ENCODE measurements at places on chromosomes 7 and 10.
A peak's percentile ranks its signal among the peaks of the same experiment; 100 is the strongest.

DNA sequence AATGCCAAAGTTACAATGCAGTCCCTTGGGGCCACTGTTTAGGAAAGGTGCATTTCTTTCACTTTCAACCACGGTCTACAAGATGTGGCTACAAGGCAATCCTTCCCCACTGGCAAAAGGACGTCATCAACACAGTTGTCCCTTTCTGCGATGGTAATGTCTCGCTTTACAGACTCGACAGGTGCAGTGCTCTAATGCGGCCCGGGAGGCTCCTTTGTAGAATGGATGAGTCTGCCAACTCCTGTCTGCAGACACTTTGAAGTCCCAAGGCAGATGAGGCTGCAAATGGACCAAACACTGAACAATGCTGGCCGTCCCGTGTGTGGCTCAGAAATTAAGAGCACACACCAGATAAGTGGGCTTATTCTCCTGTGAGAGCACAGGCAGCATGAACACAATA lies 133.7 kb downstream of the PIP4K2A start:
- DNase-seq: no peak

- DNase-seq: no peak
Observed at GRCh38 chr10:34166354-34166753, 648.7 kb downstream of the PARD3 start.

GRCh38 chr7:111647881-111648280 lies 85.6 kb upstream of the IMMP2L start:
- DNase-seq: peak; percentile 44

DNA sequence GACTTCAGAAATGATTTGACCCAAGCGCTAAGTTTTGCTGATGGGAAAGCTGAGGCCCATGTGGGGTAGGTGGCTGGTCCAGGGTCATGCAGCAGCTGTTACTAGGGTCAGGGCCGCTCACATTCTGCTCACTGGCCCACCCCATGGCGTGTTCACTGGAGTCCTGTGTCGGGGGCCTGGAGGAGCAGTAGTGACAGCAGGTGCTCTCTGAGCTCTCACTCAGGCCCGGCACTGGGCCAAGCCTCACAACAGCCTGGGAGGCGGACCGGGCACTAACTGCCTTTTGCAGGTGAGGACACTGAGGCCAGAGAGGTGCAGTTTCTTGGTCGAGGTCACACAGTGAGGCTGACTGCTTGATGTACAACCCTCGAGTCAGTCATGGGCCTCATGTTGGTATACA lies 82.7 kb downstream of the GLRX3 start:
- no peak for DNase-seq

DNA sequence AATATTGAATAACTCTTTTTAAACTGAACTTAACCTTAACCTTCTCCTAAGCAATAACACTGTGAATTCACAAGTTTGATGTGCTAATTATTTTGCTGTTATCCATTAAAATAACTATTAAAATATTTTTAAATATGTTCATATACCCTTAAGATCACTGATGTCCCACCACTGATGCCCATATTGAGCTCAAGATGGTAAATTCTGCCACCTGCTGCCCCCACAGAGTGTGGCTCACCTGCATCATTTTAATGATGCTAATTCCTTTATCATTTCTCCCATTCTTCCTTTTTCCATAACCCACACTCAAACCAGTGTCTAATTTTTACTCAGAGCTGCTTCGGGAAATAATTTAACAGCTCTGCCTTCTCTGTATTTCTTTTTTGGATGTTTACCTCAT lies 82.3 kb upstream of the ARID5B start:
- DNase-seq: no peak

- DNase-seq: no peak
Observed at GRCh38 chr7:111933609-111934008, 272.6 kb downstream of the DOCK4 start.

GRCh38 chr10:91590904-91591796 lies 41.7 kb downstream of the PPP1R3C start:
- no peak for DNase-seq

DNA sequence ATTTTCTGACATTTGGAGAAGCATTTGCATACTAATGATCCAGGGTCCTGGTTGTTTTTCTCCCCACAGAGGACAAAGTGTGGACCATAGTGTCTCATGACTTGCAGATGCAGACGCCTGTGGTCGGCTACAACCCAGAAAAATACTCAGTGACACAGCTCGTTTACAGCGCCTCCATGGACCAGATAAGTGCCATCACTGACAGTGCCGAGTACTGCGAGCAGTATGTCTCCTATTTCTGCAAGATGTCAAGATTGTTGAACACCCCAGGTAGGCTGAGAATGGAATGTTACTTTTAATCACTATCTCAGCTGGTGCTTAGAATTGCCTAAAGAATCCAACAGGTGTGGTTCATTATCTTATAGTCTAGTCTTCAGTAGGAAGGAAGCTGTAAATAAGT lies 951.5 kb upstream of the C7orf33 start:
- no peak for DNase-seq

DNA sequence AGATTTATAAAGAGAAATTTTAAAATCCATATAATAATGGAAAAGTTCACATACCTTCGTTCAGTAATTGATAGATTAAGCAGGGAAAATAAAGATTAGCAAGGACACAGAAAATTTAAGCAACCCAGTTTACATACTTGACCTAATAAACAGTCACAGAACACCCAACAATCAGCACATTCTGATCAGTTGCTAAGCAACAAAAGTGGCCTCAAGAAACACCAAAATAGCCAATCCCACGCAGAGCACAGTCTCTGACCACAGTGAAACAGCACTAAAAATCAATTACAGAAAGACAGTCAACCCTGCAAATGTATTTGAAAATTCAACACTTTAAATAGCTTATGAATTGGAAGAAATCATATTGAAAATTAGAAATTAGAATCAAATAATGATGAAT lies 39.3 kb upstream of the DRGX start:
- no peak for DNase-seq

DNA sequence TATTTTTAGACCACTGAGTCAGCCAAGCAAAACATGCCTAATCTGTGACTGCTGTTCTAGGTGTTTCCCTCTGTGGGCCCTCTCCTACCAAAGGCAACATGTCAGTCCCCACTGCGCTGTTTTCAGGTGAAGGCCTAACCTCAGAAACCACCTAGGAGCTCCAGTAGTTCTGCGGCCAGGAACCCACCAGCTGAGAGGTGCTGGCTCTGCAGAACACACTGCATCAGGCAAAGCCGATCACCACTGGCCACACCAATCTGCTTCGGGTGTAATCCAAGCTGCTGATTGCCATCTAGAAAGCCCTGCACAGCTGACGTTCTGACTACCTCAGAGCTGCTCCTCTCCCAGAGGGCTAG lies 14.9 kb downstream of the CAMK2G start:
- no peak for DNase-seq

DNA sequence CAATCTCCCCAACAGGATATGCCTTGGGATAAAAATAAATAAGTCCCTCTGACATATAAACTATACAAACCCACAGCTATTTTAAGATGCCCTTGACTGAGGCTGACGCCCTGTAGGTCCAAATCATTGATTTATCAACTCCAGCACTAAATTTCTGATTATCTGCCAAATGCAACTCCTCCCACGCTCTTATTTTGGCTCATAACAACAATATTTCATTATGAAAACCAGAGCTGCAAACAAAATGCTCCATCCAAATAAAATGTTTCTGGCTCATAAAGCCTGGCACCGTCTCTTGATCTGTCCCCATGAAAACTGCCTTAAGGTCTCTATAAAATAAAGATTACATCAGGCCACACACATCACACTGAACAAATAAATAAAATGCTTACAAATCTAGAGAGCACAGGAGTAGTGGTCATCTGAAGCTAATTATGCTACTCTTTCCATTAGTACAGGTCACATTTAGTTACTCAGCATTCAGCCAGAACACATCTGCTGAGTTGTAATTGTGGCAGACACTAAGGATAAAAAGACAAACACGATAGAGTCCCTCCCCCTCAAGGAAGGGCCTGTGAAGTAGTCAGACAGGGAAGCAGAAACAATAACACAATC lies 28.8 kb downstream of the CACUL1 start:
- DNase-seq: no peak

- no peak for DNase-seq
Observed at GRCh38 chr7:128194533-128195282, 46.4 kb upstream of the LEP start.

DNA sequence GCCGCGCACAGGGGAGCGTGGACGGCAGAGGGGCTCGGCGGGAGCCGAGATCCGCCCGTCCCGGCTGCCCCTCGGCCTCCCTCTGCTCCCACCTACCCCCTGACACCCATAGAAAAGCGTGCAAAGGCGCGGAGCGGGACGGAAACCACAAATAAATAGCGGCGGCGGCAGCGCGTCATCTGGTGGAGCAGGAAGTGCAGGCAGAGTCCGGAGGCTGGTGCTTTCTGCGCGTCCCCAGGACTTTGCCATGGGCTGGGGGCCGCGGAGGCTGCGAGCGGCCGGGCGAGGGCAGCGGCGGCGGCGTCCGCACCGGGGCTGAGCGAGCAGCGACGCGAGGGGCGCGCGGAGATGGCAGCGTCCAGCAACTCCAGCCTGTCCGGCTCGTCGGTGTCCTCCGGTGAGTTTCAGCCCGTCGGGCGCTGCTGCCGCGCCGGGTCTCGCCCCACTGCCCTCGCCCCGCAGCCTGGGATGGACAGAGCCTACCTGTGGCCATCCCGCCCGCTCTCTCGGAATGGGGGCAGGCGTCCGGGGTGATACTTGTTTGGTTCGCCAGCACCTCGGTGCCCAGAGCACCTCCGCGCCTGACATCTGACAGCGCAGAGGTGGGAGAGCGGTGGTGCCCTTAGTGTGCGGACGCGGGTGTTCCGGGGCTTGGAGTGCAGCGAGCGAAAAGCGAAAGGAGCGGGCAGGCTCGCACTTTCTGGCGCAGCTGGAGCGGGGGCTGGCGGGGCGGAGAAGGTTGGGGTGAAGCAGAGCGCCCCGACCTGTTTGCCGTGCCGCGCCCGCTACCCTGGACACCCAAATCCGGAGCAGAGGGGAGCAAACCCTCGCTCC lies at the start of gene CHN2:
Gene CHN2 (plus strand): TSS at position 182 of the 834 bp plus-strand sequence.
- no peak for DNase-seq

DNA sequence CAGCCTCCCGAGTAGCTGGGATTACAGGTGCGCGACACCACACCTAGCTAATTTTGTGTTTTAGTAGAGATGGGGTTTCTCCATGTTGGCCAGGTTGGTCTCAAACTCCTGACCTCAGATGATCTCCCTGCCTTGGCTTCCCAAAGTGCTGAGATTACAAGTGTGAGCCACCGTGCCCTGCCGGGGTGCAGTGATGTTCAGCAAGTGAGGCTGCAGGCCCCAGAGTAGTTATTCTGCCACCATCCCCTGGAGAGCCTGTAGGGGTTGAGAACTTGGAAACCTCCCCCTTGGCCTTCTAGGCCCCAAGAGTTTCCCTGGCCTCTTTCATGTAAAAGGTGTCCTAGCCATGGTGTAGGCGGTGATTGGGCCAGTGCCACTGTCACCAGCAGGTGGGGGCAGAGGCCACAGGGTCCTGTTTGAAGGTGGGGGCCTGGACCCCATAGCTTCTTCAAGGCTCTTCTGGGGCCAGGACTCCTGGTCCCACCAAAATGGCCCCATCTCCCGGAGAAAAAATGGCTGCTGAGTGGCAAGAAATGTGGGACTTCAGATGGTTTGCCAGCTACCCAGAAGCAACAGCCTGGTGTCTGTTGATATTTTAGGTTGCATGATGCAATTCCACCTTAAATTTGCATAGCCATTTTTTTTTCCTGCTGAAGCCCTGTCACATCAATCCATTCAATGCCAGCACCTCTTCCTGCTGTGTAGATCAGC lies 25.5 kb upstream of the INMT start:
- no peak for DNase-seq

GRCh38 chr7:158442260-158442659 lies 145.4 kb downstream of the PTPRN2 start:
- no peak for DNase-seq

DNA sequence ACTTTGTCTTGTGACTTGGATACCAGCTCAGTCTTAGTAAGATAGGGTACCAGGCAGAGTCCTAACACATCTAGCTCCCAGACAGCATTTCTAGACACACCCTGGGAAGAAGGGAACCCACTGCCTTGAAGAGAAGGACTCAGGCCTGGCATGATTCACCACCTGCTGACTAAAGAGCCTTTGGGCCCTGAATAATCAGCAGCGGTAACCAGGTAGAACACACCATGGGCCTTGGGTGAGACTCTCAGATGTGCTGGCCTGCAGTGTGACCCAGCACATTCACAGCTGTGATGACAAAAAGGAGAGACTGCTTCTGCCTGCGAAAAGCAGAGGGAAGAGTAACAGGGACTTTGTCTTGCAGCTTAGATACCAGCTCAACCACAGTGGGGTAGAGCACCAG lies 10.4 kb upstream of the TNKS2 start:
- no peak for DNase-seq

DNA sequence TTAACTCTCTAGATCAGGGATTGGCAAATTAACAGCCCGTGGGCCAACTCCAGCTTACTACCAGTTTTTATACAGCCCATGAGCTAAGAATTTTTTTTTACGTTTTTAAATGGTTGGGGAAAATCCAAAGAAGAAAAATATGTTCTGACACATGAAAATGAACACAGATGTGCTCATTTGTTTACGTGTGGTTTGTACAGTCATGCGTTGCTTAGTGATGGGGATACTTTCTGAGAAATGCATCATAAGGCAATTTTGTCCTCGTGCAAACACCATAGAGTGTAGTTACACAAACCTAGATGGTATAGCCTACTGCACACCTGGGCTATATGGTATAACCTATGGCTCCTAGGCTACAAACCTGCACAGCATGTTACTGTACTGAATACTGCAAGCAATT lies 8.3 kb upstream of the SMKR1 start:
- DNase-seq: no peak

- no peak for DNase-seq
Observed at GRCh38 chr7:102215711-102216110, 71.0 kb upstream of the SH2B2 start.

Data from SK-N-MC (cell line).